ENCODE measurements at places on chromosomes 7 and 10. TPM values are rescaled to one million over a fixed set of nuclear protein-coding genes. Genes with fewer than 3 reads are reported as not detected.

GLI3 gene
- 8.6 TPM for total RNA-seq

MYO1G gene
- total RNA-seq: 5.1 TPM

- no peak overlapping the region for H3K27ac ChIP-seq
- H3K36me3 ChIP-seq: no peaks in the 10 kb centered on the region
- H3K27me3 ChIP-seq: no peaks in the 10 kb centered on the region
- no peak overlapping the region for H3K4me3 ChIP-seq
- no peak for DNase-seq
Measured at GRCh38 chr7:105284014-105284413, 104.7 kb downstream of the SRPK2 start.

DNA sequence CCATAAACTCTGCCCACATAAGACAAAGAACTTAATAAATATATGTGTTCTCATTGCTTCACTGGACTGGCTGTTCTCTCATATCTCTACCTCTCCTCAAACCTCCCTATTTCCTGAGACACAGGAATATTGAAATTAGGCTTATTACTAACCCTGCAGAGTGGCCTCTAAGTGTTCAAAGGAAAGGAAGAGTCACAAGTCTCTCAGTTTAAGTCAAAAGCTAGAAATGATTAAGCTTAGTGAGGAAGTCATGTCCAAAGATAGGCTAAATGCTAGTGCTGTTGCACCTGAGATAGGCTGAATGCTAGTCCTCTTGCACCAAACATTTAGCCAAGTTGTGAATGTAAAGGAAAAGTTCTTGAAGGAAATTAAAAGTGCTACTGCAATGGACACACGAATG, 41.1 kb downstream of the GNAI1 start:
- no peak overlapping the region for H3K4me3 ChIP-seq
- no peaks in the 10 kb centered on the region for H3K4me1 ChIP-seq
- no peak for DNase-seq
- no peaks in the 10 kb centered on the region for H3K27me3 ChIP-seq

DNA sequence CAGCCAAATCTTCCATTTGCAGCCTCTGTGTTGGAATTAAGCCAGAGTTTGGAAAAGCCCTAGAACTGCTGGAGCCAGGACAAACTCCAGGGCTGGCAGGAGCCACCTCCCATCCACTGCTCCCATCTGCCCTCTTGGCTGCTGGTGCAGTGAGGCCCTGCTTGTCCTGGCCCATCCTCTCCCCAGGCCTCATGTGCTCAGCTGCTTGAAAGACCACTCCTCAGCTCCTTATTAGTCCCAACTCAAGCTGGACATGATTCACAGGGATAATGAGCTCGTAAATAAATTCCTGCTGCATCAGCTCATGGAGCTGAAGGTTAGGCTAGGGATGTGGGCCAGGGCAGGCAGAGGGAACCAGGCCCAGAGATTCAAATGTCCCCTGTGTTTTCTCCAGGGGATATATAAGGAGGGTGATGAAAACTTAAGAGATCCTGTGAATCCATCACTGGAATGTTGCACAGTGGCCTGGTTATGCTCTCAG, 282.8 kb downstream of the RPS24 start:
- H3K4me3 ChIP-seq: no peak overlapping the region
- H3K36me3 ChIP-seq: no peaks in the 10 kb centered on the region
- no peaks in the 10 kb centered on the region for H3K27me3 ChIP-seq

- DNase-seq: no peak
- no peaks in the 10 kb centered on the region for H3K27me3 ChIP-seq
- no peak overlapping the region for H3K27ac ChIP-seq
- H3K4me3 ChIP-seq: no peak overlapping the region
Measured at GRCh38 chr7:137081321-137082093, 213.1 kb downstream of the CHRM2 start.

UBN2 gene
- 20.9 TPM for total RNA-seq

FOXP2 gene
- 11.8 TPM for total RNA-seq
